ENCODE measurements at places on chromosomes 1 and 21. TPM values are rescaled to one million over a fixed set of nuclear protein-coding genes. Genes with fewer than 3 reads are reported as not detected.

DNA sequence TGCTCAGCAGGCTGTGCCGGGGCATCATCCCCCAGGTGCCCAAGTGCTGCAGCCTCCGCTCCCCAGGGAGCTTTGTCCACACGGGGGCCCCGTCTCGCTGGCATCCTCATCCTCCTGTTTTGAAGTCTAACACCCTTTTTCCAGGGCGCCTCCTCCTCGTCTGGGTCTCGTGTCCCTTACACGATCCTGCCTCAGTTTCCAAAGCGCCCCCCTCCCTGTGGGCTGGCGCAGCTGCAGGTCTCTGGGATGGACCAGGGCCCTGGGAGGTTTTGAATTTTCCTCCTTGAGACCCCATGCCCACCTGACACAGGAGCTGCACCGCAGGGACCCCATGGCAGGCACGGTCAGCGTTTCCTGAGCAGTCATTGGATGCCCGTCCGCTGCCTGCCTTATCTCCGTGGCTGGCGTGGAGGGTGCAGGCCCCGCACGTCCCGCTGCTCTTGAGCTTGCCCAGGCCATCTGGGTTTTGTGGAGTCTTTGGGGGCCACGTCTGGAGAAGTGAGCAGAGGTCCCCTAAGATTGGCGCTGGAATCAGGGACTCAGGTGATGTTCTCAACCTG, 37.4 kb upstream of the DIP2A start:
- no peaks in the 10 kb centered on the region for H3K27me3 ChIP-seq
- peaks cover 7% of the 10 kb centered on the region for H3K36me3 ChIP-seq
- no peaks in the 10 kb centered on the region for H3K4me1 ChIP-seq

The PLA2G4A gene
- total RNA-seq = 1.8 TPM

GRCh38 chr1:151944126-151944856, 35.0 kb upstream of the THEM4 start:
- DNase-seq = no peak
- H3K4me1 ChIP-seq = no peaks in the 10 kb centered on the region
- H3K4me3 ChIP-seq = no peak overlapping the region
- H3K27ac ChIP-seq = no peak overlapping the region
- no peaks in the 10 kb centered on the region for H3K27me3 ChIP-seq

DNA sequence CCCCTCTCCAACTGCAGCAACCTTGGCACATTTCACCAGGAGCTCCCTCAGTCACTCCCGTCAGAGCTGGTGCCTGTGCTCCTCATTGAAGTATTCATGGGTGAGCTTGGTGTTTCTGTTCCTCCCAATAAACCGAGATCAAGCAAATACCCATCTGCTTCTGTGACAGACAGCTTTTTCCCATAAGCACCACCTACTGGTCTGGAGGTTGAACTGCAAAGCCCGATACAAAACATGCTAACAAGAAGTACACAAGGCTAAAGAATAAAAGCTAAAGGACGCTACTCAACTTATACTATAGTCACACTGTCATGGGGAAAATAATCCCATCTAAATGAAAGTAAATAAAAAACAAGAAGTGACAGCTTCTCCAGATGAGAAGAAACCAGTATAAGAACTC, 111.9 kb upstream of the C21orf91 start:
- no peak overlapping the region for H3K4me3 ChIP-seq
- no peaks in the 10 kb centered on the region for H3K36me3 ChIP-seq
- H3K4me1 ChIP-seq = no peaks in the 10 kb centered on the region
- DNase-seq = no peak
- H3K27ac ChIP-seq = no peak overlapping the region
- no peaks in the 10 kb centered on the region for H3K27me3 ChIP-seq

GRCh38 chr1:8541961-8542521, 224.1 kb downstream of the SLC45A1 start:
- no peaks in the 10 kb centered on the region for H3K27me3 ChIP-seq
- DNase-seq = no peak
- H3K27ac ChIP-seq = no peak overlapping the region
- H3K4me1 ChIP-seq = no peaks in the 10 kb centered on the region

The LEPROT gene
- total RNA-seq = 19.9 TPM

DNA sequence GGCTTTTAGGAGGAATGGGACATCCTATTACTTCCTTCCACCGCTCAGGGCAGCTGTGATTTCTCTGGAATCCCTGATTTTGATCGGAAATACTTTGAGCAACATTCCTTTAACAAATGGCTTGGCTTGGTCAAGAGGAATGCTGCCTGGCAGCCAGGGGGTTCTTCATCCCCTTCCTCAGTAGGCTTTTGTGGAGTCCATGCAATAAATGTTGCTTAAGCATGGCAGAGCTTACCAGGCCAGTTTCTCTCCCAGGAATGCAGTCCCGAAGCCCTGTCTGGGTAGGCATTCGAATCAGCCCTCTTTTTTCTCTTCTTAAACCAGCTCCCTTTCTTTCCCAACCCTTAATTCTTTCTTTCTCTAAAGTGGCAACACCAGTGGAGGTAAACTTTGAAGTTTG, 177.1 kb upstream of the KIAA0040 start:
- no peak overlapping the region for H3K4me3 ChIP-seq
- H3K36me3 ChIP-seq = no peaks in the 10 kb centered on the region
- no peaks in the 10 kb centered on the region for H3K27me3 ChIP-seq
- H3K4me1 ChIP-seq = no peaks in the 10 kb centered on the region
- H3K27ac ChIP-seq = no peak overlapping the region

The CYP4A11 gene
- not detected for total RNA-seq

GRCh38 chr1:25528881-25529517, 14.4 kb upstream of the LDLRAP1 start:
- no peak overlapping the region for H3K4me3 ChIP-seq
- no peaks in the 10 kb centered on the region for H3K36me3 ChIP-seq
- H3K4me1 ChIP-seq = peaks cover 5% of the 10 kb centered on the region
- no peak for DNase-seq
- H3K27ac ChIP-seq = no peak overlapping the region
- no peaks in the 10 kb centered on the region for H3K27me3 ChIP-seq

The AKT3 gene
- 36.4 TPM for total RNA-seq

GRCh38 chr1:25926731-25927496, 20.7 kb upstream of the STMN1 start:
- DNase-seq = no peak
- H3K4me1 ChIP-seq = peaks cover 17% of the 10 kb centered on the region
- H3K27me3 ChIP-seq = no peaks in the 10 kb centered on the region
- no peak overlapping the region for H3K4me3 ChIP-seq
- no peak overlapping the region for H3K27ac ChIP-seq
- H3K36me3 ChIP-seq = no peaks in the 10 kb centered on the region

- DNase-seq = no peak
- no peaks in the 10 kb centered on the region for H3K4me1 ChIP-seq
- no peak overlapping the region for H3K4me3 ChIP-seq
- no peak overlapping the region for H3K27ac ChIP-seq
- no peaks in the 10 kb centered on the region for H3K27me3 ChIP-seq
Observed at GRCh38 chr1:115456441-115456961, 118.5 kb upstream of the NGF start.

DNA sequence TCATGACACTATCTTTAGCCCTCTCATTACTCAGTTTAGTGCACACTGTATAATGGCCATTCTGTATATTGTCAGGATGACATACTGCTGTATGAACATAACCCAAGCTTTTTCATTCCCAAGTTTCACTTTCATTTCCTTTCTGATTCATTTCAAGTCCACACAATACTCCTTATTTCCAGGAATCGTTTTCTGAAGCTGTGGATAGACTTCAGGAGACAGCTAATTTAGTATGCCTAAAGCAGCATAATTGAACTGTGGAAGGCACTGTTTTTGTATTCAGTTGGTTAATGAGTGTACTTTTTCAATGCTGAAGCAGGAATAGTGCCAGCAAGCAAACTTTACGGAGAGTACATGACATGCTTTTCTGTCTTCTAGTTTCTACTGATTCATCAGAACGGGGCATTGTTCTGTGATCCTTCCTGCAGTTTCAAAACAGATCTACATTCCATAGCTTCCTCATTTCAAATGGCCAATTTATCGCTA, 578.5 kb upstream of the ZP4 start:
- H3K27me3 ChIP-seq = no peaks in the 10 kb centered on the region
- H3K27ac ChIP-seq = no peak overlapping the region
- no peaks in the 10 kb centered on the region for H3K4me1 ChIP-seq
- DNase-seq = no peak
- H3K4me3 ChIP-seq = no peak overlapping the region

DNA sequence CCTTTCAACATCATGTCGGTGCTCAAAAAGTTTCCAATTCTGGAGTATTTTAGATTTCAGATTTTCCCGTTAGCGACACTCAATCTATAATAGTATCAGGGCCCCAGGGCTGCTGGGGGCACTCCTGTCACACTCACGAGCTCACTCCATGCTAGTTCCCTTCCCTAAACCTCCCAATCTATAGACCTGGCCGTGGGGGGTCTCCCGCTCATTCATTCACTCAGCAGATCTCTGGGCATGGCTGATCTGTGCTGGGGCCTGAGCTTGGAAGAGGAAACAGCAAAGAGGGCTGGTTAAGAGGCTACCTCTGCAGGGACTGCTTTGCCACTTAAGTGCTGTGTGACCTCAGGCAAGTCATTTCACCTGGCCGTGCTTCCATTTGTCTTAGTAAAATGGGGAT, 46.8 kb upstream of the LAPTM5 start:
- H3K36me3 ChIP-seq = no peaks in the 10 kb centered on the region
- H3K4me3 ChIP-seq = no peak overlapping the region
- peaks cover 19% of the 10 kb centered on the region for H3K4me1 ChIP-seq

GRCh38 chr1:12012560-12013316, 6.6 kb upstream of the MIIP start:
- no peak overlapping the region for H3K27ac ChIP-seq
- no peaks in the 10 kb centered on the region for H3K4me1 ChIP-seq
- H3K27me3 ChIP-seq = no peaks in the 10 kb centered on the region
- H3K4me3 ChIP-seq = no peak overlapping the region
- H3K36me3 ChIP-seq = peaks cover 33% of the 10 kb centered on the region

The IVL gene
- not detected for total RNA-seq

GRCh38 chr1:116740746-116741145, 13.5 kb upstream of the CD2 start:
- no peaks in the 10 kb centered on the region for H3K4me1 ChIP-seq
- no peak overlapping the region for H3K27ac ChIP-seq
- no peak overlapping the region for H3K4me3 ChIP-seq
- no peaks in the 10 kb centered on the region for H3K36me3 ChIP-seq

- no peak for DNase-seq
- H3K36me3 ChIP-seq = no peaks in the 10 kb centered on the region
- H3K4me1 ChIP-seq = no peaks in the 10 kb centered on the region
- no peaks in the 10 kb centered on the region for H3K27me3 ChIP-seq
- H3K4me3 ChIP-seq = no peak overlapping the region
- H3K27ac ChIP-seq = no peak overlapping the region
Observed at GRCh38 chr1:54928327-54928726, 41.3 kb upstream of the DHCR24 start.

- no peak overlapping the region for H3K4me3 ChIP-seq
- no peak for DNase-seq
- H3K4me1 ChIP-seq = no peaks in the 10 kb centered on the region
- H3K36me3 ChIP-seq = no peaks in the 10 kb centered on the region
Observed at GRCh38 chr1:212718499-212718898, 18.9 kb upstream of the BATF3 start.

The FAM43B gene
- total RNA-seq = 2.2 TPM

The CAMK2N1 gene
- total RNA-seq = 7.4 TPM

GRCh38 chr21:35428489-35428888, 379.4 kb upstream of the RUNX1 start:
- no peak overlapping the region for H3K4me3 ChIP-seq
- H3K36me3 ChIP-seq = no peaks in the 10 kb centered on the region
- no peak for DNase-seq
- H3K4me1 ChIP-seq = peaks cover 4% of the 10 kb centered on the region
- no peak overlapping the region for H3K27ac ChIP-seq

- DNase-seq = no peak
- peaks cover 22% of the 10 kb centered on the region for H3K4me1 ChIP-seq
- H3K4me3 ChIP-seq = no peak overlapping the region
- H3K27me3 ChIP-seq = peaks cover 44% of the 10 kb centered on the region
- no peak overlapping the region for H3K27ac ChIP-seq
Observed at GRCh38 chr21:44934797-44935532, 4.9 kb upstream of the SLX9 start.

The S100A7A gene
- total RNA-seq = not detected

GRCh38 chr1:231643071-231643934, 16.7 kb downstream of the DISC1 start:
- no peaks in the 10 kb centered on the region for H3K27me3 ChIP-seq
- no peaks in the 10 kb centered on the region for H3K36me3 ChIP-seq
- no peak overlapping the region for H3K4me3 ChIP-seq
- H3K4me1 ChIP-seq = no peaks in the 10 kb centered on the region
- no peak for DNase-seq

- H3K27ac ChIP-seq = no peak overlapping the region
- H3K27me3 ChIP-seq = no peaks in the 10 kb centered on the region
- H3K36me3 ChIP-seq = no peaks in the 10 kb centered on the region
- H3K4me3 ChIP-seq = no peak overlapping the region
Observed at GRCh38 chr1:15004396-15004795, 149.2 kb upstream of the TMEM51 start.

The TRIM62 gene
- 10.3 TPM for total RNA-seq

The TRIM45 gene
- total RNA-seq = 15.6 TPM

DNA sequence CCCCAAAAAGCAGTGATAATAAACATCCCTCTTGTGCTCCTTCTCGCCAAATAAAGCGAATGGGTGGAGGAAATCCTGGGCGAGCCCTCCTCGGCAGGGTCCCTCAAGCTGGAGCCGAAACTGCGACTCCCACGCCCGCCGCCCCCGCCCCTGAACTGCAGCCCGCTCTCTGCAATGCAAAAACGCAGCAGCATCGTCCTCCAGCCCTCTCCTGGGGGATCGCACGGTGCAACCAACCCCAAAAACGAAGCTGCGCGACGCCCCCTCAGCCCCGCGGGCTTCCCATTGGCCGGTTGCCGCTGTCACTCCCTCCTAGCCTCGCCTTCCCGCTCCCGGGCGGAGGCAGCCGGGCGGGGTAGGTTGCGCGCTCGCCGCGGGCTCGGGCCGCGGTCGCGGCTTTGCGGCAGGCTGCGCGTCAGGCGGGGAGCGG, at the start of gene TMCC2:
TMCC2 (plus strand) TSS at position 363 of the 430 bp plus-strand sequence. CDS start 619 bp downstream, outside the sequence.
- DNase-seq = peak; percentile 97
- H3K27me3 ChIP-seq = peaks cover 2% of the 10 kb centered on the region
- H3K4me3 ChIP-seq = peak within 1 kb of the TSS; percentile 85
- no peaks in the 10 kb centered on the region for H3K36me3 ChIP-seq
- H3K4me1 ChIP-seq = peaks cover 18% of the 10 kb centered on the region

DNA sequence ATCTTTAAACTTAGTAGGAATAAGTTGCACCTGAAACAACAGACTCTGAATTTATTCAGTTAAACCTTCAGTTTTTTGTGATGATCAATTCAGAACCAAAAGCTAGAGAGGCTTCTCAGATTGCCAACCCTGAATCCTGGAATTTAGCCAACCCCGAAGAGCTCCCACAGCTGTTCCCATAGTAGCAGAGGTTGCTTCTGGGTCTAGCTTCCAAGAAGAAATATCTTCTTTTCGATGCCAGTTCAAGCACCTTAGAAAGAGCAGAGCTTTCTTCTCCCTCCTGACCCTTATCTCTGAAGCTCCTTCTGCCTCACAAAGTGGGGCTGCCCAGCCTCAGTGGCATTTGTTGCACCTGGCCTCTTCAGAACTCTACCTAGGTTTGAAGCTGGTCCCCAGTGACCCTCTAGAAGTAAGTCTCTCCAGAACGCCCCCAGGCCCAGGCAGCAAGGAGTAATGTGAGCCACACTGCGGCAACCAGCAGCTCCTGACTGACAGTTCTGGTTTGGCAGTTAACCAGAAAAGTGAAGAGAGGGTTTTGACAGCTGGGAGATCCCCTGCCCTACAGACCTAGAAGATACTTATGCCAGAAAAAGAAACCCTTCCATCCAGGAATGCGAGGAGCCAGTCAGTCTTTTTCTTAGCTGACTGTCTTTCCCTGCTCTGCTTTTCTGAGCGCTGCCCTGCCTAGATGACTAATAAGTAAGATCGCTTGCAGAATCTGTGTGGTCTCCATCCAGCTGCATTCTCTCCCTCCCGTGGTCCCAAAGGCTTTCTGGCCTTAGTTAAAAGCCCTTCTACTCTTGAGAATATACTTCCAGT, 165.9 kb downstream of the ADGRL4 start:
- peak; percentile 46 for DNase-seq
- H3K4me3 ChIP-seq = no peak overlapping the region
- no peaks in the 10 kb centered on the region for H3K27me3 ChIP-seq
- H3K4me1 ChIP-seq = no peaks in the 10 kb centered on the region

The ADSS2 gene
- total RNA-seq = 99.9 TPM
